ENCODE measurements at places on chromosomes 1 and 21. TPM values are rescaled to one million over a fixed set of nuclear protein-coding genes. Genes with fewer than 3 reads are reported as not detected.

Gene TNNI3K
- 9.6 TPM for total RNA-seq

DNA sequence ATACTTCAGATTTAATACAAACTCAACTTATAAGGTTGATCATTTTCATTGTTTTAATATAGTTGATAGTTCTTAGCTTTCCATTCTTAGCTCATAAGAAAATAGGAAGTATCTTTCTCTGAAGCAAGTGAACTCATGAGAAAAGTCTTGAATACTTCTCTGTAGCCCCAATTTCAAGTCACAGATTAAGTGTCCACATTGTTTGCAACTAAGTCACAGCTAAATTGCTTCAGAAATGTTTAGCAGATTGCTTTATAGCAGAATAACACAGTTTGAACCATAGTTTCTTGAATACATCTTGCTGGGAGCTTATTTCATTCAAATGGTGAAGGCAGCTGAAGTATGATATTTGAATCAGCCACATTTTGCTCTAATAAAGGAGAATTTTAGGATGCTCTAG is 10.6 kb upstream of the PKN2 start:
- DNase-seq: no peak

Gene BEND5
- 5.7 TPM for total RNA-seq

- no peak for DNase-seq
Measured at GRCh38 chr1:83960669-83961277, 38.2 kb downstream of the TTLL7 start.

- peak; percentile 86 for DNase-seq
Measured at GRCh38 chr1:34984793-34985608, at the start of gene TMEM35B. TMEM35B (minus strand) TSS chr1:34985347; CDS start chr1:34985305, 42 bp downstream.

DNA sequence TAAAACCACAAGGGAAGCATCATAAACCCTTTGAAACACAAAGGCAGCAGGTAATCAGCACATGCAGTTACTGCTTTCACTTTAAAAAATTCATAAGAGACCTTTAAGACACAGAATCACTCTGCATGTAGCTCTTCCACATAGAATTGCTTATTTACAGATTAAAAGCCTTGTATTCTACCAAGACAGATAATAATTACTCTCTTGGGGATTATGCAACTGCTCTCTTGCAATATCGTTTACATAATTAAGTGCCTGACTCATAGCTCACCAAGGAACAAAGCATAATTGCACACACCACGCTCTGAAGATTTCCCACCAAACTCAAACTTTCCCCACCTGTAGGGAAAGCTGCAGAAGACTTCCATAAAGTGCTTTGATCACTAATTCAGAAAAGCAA is 87.9 kb downstream of the VAV3 start:
- no peak for DNase-seq
